T-cell (primary cell): ENCODE measurements at places on chromosomes 16 and 17.

DNA sequence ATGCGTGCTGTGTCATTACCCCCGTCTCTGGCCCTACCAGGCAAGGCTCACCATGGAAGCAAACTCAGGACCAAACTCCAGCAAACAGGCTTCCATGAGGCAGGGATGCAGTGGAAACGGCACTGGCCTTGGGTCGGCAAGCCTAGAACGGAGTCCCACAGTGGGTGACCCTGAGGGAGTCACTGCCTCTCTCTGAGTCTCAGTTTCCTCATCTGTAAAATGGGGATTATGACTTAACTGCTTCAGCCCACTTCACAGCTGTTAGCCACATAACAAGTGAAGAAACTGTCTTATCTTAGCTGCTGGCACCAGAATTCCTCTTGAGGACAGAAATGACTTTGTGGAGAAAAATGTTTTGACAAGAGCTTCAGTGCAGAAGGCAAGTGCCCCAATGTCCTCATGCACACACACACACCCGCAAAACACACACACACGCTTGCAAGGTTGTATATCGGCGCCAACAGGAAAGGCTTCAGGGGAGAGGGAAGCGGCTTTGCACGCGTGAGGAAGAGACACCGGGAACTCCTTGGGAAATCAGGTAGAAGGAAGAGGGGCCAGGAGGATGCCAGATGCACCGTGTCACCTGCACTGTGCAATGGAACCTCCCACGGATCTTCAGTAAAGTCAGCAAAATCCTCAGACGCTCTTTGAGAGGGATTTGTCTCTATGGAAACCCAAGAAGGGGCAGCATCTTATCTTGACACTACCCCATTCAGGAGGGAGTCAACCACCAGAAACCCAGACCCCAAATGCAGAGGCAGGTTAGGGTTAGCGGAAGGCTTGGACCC lies 53.7 kb downstream of the GSG1L start:
- DNase-seq = no peak

GRCh38 chr16:55876854-55877253 lies 1.7 kb upstream of the CES5A start:
- no peak for DNase-seq

- DNase-seq = no peak
These were observed 3.7 kb upstream of the ZNF469 start for GRCh38 chr16:88378836-88379693.

GRCh38 chr17:81522491-81523401 lies 5.4 kb upstream of the FSCN2 start:
- no peak for DNase-seq

GRCh38 chr17:39634384-39634871 lies 2.5 kb upstream of the STARD3 start:
- DNase-seq = no peak

DNA sequence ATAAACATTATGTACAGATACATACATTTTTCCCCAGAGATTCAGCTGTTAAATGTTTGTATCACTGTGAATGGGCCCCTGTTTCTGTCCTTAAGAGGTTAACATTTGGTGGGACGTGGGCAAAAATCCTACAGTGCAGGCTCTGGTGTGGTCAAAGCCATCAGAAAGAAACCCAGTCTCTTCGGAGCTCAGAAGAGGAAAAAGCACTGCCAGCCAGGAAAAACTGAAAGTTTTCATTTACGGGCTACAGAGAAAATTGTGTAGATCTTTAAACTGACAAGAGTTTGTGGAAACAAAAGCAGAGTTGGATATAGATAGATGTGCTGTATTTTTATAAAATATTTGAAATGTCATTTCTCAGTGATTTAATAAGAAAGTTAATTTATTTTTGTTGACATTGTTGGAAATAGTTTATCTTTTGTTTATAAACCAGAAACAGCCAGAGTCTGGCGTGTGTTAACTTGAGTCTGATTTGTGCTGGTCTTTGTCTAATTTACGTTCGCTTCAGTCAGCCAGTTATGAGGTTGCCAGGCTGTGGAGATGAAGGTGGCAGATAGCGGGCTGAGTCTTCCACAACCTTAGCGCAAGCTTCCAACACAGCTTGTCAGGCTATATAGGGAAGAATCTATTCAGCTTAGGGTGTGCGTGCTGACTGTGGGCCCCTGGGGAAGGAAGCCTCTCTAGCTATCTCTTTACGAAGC lies 9.5 kb upstream of the TEKT3 start:
- DNase-seq = no peak

DNA sequence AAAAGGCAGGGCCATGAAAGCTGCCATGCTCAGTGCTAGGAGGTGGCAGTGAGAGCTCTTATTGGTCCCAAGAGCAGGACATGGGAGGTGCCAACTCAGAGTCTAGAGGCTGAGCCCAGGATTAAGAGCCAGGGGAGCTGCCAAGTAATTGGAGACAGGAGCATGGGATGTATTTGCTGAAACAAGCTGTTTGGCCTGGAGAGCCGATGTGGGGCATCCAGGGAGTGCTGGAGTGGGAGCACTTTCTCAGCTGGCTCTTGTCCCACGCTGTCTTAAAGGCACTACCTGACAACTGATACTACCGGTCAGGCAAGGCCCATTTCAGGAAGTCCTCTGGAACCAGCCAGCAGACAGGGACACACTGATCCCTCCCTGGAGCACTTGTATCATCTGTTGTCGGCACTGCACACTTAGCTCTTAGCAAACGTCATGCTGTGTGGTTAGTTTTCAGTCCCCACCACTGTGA lies 19.3 kb downstream of the ANKFN1 start:
- DNase-seq = no peak

DNA sequence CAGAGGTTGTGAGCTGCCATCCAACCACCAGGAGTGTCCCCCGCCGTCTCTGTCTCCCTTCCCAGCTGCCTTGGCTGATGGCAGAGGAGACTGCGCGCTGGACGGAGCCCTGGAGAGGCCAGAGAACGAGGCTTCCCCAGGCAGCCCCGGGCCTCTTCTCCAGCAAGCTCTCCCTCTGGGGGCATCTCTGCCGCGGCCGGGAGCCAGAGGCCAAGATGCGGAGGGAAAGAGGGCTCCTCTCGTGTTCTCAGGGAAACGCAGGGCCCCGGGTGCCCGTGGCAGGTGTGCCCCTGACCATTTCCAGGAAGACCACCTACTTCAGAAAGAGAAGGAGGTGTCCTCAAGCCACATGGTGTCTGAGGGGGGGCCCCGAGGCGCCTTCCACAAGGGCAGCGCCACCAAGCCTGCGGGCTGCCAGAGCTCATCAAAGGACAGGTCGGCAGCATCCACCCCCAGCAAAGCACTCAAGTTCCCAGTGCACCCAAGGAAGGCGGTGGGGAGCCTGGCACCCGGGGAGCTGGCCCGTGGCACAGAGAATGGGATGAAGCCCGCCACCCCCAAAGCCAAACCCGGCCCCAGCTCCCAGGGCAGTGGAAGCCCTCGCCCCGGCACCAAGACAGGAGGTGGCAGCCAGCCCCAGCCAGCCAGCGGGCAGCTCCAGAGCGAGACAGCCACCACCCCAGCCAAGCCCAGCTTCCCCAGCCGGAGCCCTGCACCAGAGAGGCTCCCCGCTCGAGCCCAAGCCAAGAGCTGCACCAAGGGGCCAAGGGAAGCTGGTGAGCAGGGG lies 14.8 kb upstream of the ZFPM1 start:
- DNase-seq = no peak

GRCh38 chr17:17440010-17440843 lies 36.6 kb upstream of the MED9 start:
- peak; percentile 76 for DNase-seq

GRCh38 chr16:22117609-22118008 lies 25.3 kb downstream of the VWA3A start:
- no peak for DNase-seq

DNA sequence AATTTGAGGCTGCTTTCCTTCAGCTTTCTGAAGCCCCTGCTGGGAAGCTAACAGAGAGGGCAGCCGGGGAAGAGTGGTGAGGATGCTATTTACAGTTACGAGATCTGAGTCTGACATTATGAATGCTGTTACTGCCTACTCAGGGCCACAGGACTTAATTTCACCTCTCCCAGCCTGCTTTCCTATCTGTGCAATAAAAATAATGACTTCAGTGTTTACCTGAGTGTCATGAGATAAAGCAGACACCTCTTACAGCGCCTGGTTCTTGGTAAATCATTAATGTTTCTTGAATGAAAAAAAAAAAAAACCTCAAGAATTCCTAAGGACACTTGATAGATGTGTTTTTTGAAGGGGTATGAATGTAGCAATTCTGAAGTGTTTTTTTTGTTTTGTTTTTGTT lies 24.2 kb upstream of the CPHXL start:
- DNase-seq = no peak

- DNase-seq = no peak
These were observed 103.1 kb upstream of the HSBP1 start for GRCh38 chr16:83704656-83705055.

DNA sequence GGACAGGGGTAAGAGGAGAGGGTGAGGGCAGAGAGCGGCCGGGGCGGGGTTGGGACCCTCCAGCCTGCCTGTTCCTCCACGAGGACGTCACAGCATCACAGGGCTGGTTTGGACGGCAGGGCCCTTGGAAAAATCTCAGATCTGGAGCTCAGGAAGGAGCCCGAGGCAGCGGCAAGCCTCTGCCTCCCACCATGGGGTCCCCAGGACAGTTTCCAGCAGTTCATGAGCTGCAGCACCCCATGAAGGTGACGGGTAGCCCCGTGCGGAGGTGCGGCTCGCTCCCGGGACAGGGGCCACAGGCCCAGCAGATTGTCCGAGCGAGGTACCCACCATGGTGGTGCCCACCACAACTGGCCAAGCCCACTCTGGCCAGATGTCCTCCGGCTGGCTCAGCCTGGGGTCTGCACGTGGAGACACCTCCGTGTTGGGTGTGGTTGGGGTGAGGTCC lies 21.3 kb downstream of the TPSD1 start:
- no peak for DNase-seq

GRCh38 chr16:89453501-89454321 lies 36.6 kb downstream of the ANKRD11 start:
- no peak for DNase-seq

GRCh38 chr17:7021993-7022778 lies 664 bp upstream of the BCL6B start:
- DNase-seq = peak; percentile 72

DNA sequence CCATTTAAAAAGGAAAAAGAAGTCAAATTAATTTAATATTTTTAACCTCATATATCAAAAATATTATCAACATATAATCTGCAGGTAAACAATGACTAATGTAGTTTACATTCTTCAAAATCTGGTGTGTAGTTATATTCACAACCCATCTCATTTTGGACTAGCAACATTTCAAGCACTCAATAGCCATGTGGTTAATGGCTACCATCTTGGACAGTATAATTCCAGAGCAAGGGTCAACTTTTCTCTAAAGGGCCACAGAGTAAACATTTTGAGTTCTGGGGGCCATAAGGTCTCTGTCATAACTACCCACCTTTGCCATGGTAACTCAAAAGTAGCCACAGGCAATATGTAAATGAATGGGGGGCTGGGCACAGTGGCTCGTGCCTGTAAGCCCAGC lies 153.9 kb downstream of the PARN start:
- no peak for DNase-seq

DNA sequence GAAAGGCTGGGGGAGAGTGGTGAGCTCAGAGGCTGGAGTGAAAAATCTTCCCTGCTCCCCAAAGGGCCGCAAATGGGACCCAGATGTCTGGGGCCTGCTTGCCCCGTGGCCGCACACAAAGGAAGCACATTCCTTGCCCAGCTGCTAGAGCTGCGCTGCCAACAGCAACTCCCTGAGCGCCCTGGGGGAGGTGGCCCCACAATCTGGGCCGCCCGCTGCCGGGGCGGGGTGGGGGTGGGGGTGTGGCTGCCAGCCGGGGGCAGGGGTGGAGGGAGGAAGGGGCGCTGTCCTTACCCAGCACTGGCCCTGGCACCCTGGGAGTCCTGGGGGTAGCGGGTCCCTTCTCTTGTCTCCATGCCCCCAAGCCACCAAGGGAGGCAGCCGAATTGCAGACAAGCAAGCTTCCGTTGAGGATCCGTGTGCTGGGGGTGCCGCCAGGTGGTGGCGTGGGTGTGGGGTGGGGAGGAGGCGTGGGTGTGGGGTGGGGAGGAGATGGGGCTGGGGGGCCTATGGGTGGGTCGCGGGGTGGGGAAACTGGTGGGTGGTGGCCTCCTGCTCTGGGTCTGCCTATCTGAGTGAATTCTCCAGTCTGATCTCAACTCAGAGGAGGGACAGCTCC lies 48.4 kb upstream of the PABPN1L start:
- DNase-seq = no peak

DNA sequence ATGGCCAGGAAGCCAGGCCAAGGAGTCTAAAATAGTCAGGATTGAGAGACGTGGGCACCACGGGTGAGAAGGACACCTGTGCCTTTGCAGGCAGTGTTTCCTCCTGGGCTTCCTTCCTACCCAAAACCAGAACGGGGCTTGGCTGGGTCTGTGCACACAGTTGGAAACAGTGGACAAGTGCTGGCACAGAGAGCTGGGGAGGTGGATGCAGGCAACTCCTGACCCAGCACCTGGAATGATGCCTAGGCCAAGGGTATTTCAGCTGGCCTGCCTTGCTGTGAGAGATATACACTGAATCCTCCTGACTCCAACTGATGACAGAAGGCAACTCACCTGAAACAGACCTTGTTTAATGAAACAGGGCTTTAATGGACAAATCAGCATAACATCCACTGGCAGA lies 186.2 kb downstream of the SLC39A11 start:
- no peak for DNase-seq

DNA sequence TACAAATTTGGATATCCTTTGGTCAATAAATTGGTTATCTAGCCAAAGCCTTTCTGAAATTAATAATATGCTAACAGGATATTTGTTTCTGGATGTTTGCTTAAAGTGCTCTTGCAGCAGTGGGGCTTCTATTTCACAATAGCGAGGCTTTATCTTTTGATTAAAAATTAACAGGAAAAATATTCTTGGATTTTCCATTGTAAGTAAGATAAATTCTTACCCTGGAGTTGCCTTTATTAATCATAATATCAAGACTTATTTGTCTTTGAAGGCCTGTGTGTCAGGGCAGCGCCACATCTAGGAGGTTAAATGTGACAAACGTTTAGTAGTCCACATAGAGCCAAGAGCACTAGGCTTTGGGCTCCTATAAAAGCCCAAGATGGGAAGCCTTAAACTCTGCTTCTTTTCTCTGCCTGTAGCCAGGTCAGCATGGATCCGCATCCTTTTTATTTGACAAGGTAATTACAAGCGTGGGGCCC lies 5.3 kb downstream of the TMEM97 start:
- no peak for DNase-seq

GRCh38 chr17:46811978-46812583 lies 6.4 kb downstream of the WNT3 start:
- DNase-seq = no peak
